ENCODE measurements at places on chromosomes 12 and 14. TPM values are rescaled to one million over a fixed set of nuclear protein-coding genes. Genes with fewer than 3 reads are reported as not detected.

GRCh38 chr12:121181181-121181580 is 28.7 kb upstream of the P2RX4 start:
- no peak for DNase-seq

- no peak for DNase-seq
Observed at GRCh38 chr12:1848745-1849144, 28.4 kb downstream of the LRTM2 start.

DNA sequence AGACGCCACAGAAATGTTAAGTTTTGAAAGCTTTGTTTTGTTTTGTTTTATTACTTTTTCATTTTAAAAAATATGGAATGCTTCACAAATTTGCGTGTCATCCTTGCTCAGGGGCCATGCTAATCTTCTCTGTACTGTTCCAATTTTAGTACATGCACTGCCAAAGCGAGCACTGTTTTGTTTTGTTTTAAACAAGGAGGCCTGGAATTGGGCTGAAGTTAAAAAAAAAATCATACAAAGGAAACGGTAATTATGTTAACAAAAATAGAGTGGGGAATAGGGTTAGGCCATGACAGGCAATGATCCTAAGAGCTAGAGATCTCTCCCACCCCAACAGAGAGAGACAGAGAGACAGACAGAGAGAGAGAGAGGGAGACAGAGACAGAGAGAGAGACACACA is 57.0 kb downstream of the ZFP36L1 start:
- DNase-seq, result no peak

DNA sequence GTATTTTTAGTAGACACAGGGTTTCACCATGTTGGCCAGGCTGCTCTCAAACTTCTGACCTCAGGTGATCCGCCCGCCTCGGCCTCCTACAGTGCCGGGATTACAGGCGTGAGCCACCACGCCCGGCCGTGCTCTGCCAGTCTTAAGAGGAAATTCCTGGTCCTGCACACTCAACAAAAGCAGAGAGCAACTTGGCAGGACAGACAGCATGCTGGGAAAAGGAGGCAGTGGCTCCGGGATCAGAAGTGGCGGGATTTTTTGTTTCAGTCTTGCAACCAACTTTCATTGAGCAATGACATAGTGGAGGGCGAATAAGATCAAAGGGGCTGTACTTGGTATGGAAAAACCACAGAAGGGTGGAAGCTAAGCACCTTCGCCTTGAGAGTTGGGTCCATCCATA is 2.1 kb downstream of the CKAP4 start:
- DNase-seq, result no peak

DNA sequence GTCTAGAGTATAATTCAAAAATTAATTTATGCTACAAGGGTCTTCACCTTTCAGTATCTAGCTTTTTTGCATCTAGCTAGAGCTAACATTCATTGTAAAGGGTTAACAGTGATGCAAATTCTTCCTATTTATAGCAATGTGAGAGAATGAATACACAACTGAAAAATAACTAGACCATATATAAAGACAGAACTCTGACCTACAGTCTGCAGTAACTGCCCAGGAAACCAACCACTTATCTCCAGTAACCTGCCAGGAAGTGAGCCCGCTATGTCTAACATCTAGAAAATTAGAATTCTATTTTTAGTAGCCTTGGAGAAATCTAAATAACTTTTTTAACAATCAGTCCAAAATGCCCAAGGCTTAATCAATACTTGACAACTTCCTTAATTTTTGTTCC is 1021.9 kb downstream of the LRFN5 start:
- DNase-seq, result no peak

- DNase-seq, result no peak
Observed at GRCh38 chr12:121145221-121145620, 12.5 kb downstream of the P2RX7 start.

GRCh38 chr14:61160798-61161197 is 120.3 kb downstream of the TMEM30B start:
- no peak for DNase-seq

- DNase-seq, result no peak
Observed at GRCh38 chr12:3055704-3056467, 21.3 kb upstream of the TSPAN9 start.

- no peak for DNase-seq
Observed at GRCh38 chr12:71195338-71195896, 37.6 kb upstream of the TSPAN8 start.

DNA sequence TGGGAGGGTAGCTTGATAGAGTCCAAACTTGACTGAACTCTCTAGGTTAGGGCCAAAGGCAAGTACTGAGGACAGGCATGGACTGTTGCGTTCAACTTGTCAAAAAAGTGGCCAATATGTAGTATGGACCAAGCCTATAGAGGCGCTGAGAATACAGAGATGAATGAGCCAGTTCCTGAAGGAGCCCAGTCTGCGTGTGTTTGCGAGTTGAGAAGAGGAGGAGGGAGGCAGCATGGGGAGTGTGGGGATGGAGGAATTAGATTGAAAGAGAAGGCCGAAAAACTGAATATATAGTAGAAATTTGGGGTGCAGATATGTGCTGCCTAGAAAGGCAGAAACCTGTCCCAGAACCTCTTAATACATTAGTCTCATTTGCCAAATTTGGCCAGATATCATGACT is 412.4 kb downstream of the PCNX1 start:
- DNase-seq, result peak; percentile 36

GRCh38 chr14:102821252-102821651 is 44.0 kb downstream of the TRAF3 start:
- DNase-seq, result no peak

DNA sequence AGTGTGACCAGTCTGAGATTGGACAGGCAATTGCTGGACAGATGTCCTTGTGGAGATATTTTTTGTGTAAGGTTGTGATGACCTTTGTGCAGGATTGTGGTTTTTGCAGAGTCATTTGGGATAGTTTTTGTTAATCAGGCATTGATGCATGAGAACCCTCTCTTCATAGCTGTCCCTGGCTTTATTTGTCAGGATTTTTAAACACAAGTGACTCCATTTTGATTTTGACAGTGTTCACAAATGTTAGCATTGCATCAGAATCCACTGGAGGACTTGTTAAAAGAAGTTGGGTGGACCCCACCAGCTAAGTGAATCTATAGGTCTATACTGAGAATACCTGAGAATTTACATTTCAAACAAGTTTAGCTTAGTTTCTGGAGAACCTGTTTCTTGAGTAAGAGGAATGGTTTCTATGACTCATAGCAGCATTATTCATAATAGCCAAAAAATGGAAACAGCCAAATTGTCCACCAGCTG is 11.8 kb downstream of the FNTB start:
- no peak for DNase-seq

DNA sequence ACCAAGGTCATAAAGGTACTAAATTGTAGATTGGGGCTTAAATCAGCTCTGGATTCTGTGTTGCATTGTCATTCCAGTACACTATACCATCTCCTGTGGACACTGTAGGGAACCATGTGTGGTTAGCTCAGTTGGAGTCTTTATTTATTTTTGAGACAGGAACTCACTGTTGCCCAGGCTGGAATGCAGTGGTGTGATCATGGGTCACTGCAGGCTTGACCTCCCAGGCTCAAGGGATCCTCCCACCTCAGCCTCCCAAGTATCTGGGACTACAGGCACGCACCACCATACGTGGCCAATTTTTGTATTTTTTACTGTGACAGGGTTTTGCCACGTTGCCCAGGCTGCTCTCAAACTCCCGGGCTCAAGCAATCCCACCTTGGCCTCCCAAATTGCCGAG is 6.7 kb downstream of the PAPOLA start:
- DNase-seq, result no peak

GRCh38 chr14:53368066-53368465 is 214.9 kb upstream of the DDHD1 start:
- no peak for DNase-seq

- peak; percentile 33 for DNase-seq
Observed at GRCh38 chr14:100446572-100446971, 123.4 kb downstream of the SLC25A47 start.

DNA sequence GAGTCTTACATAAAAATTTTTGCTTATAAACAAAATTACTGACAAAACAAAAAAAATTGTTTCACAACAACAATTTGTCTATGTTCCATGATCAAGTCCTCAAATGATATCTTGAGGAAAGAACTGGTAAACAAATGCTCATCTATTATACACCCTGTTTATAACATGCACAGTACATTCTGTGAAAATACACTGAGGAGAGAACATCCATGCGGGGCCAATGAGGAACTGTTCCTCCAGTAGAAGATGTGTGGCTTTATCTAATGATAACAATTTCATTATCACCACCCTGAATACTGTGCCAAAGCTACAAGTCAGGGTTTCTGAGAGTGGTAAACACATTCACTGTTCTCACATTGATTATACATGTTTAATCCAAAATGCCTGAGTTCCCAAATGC is 10.8 kb downstream of the MLH3 start:
- DNase-seq, result no peak

GRCh38 chr14:105850853-105851581 is 324.6 kb downstream of the TMEM121 start:
- DNase-seq, result no peak

GRCh38 chr12:67573566-67573965 is 75.0 kb upstream of the DYRK2 start:
- DNase-seq, result no peak

- no peak for DNase-seq
Observed at GRCh38 chr12:104054681-104055346, 4.8 kb upstream of the GLT8D2 start.

GRCh38 chr14:87014856-87015255 is 978.1 kb downstream of the GALC start:
- no peak for DNase-seq

- no peak for DNase-seq
Observed at GRCh38 chr12:111056618-111057521, 136.5 kb upstream of the MYL2 start.

GRCh38 chr14:101905614-101906013 is 58.8 kb upstream of the DYNC1H1 start:
- DNase-seq, result no peak

DNA sequence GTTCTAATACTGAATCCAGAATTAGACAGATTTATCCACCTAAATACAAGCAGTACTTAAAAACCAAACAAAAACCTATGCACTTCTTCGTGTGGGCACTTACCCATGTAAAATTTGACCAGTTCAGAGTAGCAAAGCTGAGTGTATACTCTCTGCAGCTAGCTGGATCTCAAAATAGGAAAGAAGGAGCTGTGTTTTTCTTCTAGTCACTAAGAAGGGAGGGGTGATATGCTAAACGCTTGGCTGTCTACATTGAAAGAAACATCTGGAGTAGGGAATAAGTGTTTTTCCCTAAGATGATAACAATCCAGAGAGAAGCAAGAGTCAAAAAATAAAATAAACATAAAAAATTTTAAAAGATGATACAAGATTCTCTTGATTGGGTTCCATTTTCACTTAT is 20.0 kb downstream of the RBMS2 start:
- DNase-seq, result no peak

- DNase-seq, result no peak
Observed at GRCh38 chr12:131589221-131589897, 121.5 kb upstream of the SFSWAP start.

DNA sequence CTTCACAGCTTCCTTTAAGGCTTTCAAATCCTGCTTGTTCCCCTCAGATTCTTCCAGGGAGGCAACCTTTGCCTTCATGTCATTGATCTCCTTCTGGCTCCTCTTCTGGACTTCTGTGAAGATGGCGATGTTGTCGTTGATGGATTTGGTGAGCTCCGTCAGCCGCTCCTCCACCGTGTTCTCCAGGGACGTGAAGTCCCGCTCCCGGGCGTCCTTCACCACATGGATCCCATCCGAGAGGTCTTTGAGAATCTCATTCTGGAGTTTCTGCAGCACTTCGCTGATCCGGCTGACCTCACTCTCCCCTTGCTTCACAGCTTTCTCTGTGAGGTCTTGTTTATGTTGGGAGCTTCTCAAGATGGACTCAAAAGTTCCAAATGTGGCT is 7.9 kb downstream of the CKAP4 start:
- DNase-seq, result no peak

GRCh38 chr12:42484996-42485395 is 104.5 kb downstream of the PRICKLE1 start:
- DNase-seq, result no peak

- no peak for DNase-seq
Observed at GRCh38 chr12:65667932-65668331, 156.4 kb upstream of the HMGA2 start.

- no peak for DNase-seq
Observed at GRCh38 chr12:33944703-33945437, 77.4 kb upstream of the ALG10 start.

DNA sequence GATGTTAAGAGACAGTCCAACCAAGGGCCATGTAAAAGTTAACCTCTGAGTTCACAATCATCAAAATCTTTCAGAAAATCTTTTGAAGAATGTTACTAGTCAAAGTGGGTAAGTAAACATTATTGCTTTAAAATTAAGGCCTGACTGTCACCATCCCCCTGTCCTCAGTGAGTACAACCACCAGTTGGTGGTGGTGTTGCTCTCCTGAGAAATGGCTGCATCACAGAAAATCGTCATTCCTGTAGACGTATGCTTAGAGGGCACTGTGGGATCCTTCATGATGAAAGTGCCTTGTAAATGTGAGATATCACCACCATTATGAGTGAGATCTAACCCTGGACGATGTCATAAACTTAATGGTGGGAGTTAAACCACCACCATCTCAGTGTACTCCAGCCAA is 451.2 kb downstream of the RPS29 start:
- no peak for DNase-seq

DNA sequence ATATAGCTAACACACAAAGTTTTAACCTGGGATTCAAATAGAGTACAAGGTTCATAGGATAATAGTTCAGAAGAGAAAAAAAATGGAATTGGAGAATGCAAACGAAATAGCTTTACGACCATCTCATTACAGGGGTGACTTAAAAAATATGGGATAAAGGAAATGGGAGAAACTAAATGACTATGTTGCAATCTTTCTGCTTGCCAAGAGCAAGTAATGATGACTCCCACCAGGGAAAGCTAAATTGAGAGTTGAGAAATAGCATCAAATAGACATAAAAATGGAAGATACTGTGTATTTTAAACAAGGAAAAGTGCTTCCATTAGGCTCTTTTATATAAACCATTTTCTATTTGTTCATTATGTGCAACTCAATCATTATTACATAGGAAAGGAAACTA is 155.7 kb upstream of the ATXN7L3B start:
- no peak for DNase-seq

OTUB2 gene
- polyA plus RNA-seq, result 4.7 TPM

ARHGAP9 gene
- polyA plus RNA-seq, result 2.8 TPM

BCL2L14 gene
- polyA plus RNA-seq, result 0.60 TPM

SERPINA10 gene
- 0.31 TPM for polyA plus RNA-seq

ASIC1 gene
- polyA plus RNA-seq, result 5.6 TPM

ZNF891 gene
- 3.1 TPM for polyA plus RNA-seq

TMEM30B gene
- polyA plus RNA-seq, result 10.0 TPM

CLEC14A gene
- 17.3 TPM for polyA plus RNA-seq

BMAL2 gene
- polyA plus RNA-seq, result 7.1 TPM

APPL2 gene
- polyA plus RNA-seq, result 108 TPM

MTHFD1 gene
- 75.8 TPM for polyA plus RNA-seq

EPYC gene
- not detected for polyA plus RNA-seq

OR4E2 gene
- 0.06 TPM for polyA plus RNA-seq

CLEC4C gene
- not detected for polyA plus RNA-seq

POTEG gene
- polyA plus RNA-seq, result not detected

BHLHE41 gene
- 2.1 TPM for polyA plus RNA-seq

DPPA3 gene
- not detected for polyA plus RNA-seq

TMEM233 gene
- polyA plus RNA-seq, result 1.8 TPM

Data from renal pelvis (tissue), 12 donors.